H7 (cell line): ENCODE measurements at places on chromosomes 1 and 21.

GRCh38 chr1:2132222-2133038 is 62.1 kb downstream of the FAAP20 start:
- peak; percentile 89 for DNase-seq

DNA sequence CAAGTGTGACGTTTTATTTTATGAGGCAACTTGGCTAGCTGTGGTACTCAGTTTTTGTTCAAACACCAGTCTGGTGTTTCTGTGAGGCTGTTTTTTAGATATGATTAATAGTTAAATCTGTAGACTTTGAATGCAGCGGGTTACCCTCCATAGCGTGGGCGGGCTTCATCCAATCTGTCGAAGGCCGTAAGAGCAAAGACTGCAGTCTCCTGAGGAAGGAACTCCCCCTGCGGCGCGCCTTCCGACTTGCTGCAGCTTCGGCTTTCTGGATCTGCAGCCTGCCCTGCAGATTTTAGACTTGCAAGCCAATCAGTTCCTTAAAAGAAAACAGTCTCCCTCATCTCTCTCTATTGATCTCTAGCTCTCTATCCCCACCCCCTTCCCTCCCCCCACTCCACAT is 4.2 kb upstream of the ZNF496 start:
- peak; percentile 66 for DNase-seq

- DNase-seq, result no peak
These were observed 17.4 kb upstream of the HIVEP3 start for GRCh38 chr1:41936107-41936506.

DNA sequence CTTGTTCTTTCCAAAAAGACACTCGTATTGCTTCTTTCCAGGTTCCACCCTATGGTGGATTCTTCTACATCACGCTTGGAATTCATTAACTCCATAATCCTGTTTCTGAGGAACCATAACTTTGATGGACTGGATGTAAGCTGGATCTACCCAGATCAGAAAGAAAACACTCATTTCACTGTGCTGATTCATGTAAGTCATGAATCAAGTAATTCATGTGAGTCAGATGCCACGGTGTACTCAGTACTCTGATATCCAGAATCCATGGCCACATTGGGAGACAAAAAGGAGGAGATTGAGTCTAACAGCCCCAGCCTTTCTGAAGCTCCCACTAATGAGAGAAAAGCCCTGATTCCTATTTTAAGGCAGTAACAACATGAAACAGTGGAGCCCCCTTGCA is 7.4 kb downstream of the CHI3L2 start:
- DNase-seq, result no peak

DNA sequence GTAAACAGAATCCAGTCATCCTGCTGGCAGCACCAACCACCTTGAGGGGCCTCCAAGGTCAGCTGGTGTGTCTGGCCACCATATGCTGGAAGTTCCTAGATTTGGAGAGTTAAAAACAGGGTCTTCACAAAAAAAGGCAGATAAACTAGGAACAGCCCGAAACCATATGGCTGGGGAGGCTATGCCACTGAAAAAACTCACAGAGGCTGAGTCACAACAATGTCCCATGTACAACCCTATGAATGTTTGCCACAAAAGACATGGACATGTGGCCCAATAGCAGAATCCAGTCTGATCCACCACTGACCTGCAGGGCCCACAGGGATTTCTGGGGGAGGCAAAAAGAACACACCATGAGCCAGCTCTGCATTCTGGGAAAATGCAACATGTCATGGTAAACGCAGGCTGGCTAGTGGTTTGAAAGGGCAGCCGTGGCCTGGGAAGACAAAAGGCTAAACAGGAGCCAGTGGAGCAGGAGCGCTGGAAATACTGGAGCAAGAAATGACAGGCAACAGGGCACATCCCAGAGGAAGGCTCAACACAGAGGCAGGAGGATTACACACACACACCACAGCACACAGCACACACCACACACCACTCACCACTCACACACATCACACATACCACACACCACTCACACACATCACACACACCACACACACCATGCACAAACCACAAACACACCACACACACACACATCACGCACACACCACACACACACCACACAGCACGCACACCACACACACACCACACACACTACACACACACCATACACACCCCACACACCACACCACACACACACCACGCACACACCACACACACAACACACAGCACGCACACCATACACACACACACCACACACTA is 55.4 kb downstream of the HSF2BP start:
- DNase-seq, result no peak

GRCh38 chr1:2585318-2586092 is 1.1 kb upstream of the PRXL2B start:
- peak; percentile 88 for DNase-seq

GRCh38 chr1:118588566-118588965 is 399.6 kb downstream of the TBX15 start:
- DNase-seq, result no peak

GRCh38 chr1:93595266-93595665 is 86.4 kb downstream of the BCAR3 start:
- no peak for DNase-seq

GRCh38 chr1:150613061-150613920 is 16.1 kb downstream of the ENSA start:
- DNase-seq, result no peak

DNA sequence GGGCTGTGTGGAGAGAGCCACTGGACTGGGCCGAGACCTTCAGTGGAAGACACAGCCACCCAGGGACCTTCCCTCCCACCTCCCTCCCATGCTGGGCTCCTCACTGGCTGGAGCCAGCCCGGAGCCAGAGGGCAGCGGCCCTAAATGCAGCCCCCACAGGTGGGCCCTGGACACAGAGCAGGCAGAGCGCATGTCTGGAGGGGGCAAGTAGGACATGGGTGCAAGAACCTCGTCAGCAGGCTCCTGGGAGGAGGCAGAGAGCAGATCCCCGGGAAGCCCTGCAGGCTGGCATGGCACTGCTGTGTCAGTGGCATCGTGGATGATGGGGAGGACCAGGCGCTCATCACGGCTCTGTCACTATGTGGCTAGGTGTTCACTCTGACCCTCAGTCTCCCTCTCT is 45.7 kb downstream of the DMRTB1 start:
- no peak for DNase-seq

GRCh38 chr1:237042892-237043576 is 1.1 kb downstream of the RYR2 start:
- DNase-seq, result peak; percentile 68

DNA sequence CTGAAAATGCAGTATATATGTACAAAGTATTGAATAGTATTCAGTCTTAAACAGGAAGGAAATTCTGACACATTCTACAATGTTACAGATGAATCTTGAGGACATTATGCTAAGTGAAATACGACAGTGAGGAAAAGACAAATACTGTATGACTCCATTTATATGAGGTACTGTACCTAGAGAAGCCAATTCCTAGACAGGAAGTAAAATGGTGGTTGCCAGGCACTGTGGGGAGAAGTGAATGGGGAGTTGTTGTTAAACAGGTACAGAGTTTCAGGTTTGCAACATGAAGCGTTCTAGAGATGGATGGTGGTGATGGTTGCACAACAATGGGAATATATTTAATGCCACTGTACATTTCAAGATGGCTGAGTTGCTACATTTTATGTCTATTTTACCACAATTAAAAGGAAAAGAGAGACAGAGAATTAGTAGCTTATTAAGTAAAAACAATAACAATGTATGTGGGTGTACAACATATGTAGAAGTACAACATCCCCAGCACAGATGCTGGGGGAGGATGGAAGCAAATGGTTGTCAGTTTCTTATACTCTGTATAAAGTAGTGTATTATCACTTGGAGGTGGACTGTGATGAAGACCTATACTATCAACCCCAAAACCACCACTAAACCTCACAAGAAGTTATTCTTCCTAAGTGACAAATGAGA is 3.9 kb upstream of the RAB4A start:
- DNase-seq, result no peak

DNA sequence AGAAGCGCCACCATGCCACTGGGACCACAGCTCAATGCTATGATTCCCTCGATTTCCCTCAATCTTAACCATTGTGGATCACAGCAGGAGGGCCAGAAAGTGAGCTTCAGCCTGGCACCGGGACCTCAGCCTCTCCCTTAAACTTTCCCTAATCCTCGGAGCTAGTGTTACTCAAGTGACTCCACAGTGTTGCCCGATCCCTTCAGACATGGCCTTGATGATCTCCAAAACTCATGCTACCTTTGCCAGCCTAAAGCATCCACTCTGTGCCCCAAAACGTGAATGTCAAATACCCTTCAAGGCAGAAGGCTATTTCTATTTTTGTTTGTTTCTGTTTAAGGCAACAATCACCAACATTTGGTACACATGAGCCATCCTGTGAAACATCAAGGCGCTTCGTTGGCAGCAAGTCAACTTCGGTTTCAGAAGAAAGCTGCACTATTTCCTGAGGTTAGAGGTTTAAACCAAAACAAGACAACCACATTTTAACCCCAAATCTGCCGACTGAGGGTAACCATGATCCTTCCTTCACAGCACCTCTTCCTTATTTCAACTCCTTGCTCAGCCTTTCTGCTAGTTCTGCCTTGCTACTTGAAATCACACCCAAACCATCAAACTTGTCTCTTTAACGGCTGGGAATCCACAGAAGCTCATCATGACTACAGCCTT is 94.4 kb upstream of the KRTAP19-8 start:
- DNase-seq, result no peak

DNA sequence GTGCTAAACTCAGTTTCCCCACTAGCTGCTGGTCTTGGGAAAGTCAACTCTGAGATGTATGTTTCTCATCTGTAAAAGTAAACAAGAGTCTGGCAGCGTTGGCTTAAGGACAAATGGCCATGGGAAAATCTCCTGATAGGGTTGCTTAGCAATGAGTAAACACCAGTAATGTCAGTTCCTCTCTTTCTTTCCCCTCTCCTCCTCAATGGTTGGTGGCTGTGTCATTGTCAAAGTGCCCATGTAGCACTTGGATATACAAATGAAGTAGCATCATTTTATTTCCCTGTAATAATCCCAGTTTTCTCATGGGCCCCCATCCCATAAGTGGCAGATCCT is 2.2 kb upstream of the FYB2 start:
- no peak for DNase-seq

- DNase-seq, result no peak
These were observed 30.4 kb upstream of the COG2 start for GRCh38 chr1:230611878-230612235.

DNA sequence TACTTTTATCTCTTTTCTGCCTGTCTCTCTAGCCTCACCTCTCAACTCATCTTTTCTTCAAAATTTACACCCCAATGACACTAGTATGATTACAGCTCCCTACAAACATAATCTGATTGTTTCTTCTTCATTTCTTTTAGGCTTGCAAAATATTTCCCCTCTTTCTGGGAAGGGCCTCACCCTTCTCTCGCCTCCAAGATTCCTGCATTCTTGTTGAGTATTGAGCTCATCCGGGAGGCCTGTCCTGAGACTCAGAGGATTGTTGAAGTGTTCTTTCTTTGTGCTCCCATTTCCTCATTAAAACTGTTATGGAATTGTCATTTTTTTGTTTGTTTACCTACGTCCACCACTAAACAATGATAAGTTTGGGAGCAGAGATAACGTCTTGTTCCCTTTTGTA is 99.1 kb upstream of the CHRM3 start:
- no peak for DNase-seq

DNA sequence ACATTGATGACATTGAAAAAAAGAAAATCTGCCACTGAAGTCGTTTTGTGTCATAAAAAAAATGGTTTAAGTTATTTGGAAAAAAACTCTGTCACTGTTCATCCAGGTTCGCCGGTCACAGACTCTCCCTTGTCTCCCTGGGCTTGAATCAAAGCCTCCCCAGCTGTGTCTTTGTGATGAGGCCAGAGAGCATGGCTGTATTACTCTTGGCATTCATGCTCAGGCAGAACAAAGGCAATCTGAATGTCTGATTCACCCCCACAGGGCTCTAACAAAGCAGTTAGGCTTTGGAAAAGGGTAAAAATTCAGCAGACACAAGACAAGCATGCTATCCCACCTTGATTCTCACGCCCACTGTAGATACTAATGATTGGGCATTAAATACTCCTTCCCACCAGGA is 304.3 kb upstream of the PLD5 start:
- peak; percentile 36 for DNase-seq

- DNase-seq, result no peak
These were observed at the start of gene RGS18 for GRCh38 chr1:192158181-192158580. TSS of gene RGS18 (plus strand) at chr1:192158462. CDS start at chr1:192158638, 176 bp downstream.

DNA sequence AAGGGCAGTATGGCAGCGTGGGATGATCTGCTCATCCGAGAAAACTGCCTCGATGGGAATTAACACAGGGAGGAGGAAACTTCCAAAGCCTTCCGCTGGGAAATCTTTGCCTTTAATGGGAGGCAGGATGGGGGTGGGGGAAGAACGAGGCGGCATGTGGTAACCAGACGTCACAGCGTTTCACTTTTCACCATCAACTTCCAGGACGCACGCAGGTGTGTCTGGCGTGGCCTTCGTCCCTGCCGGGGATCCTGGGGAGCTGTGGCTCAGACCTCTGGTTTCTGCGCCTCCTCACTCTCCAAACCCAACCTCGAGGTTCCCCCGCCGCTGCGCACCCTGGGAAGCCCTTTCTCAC is 282 bp downstream of the RSPH1 start:
- no peak for DNase-seq

GRCh38 chr1:62689524-62689923 is 1.3 kb upstream of the DOCK7 start:
- no peak for DNase-seq

GRCh38 chr1:186496171-186496851 is 35.4 kb upstream of the PDC start:
- DNase-seq, result no peak

DNA sequence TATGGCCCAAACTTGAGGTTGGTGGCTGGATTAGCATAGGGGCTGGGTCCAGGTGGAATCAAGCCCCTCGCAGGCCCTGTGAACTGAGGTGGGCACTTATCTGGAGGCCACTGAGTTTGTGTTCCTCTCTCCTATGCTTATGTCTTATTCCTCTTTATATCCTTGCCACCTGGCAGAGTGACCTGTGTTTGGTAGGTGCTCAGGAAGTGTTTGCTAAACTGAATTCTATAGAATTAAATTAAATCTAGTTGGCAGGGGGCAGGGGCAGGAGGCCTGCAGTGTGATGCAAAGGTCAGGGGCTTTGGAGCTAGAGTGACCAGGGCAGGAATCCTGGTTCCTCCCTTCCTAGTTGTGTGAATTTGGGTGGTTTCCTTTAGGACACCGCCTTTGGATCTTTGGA is 1.1 kb upstream of the TMEM9 start:
- no peak for DNase-seq

DNA sequence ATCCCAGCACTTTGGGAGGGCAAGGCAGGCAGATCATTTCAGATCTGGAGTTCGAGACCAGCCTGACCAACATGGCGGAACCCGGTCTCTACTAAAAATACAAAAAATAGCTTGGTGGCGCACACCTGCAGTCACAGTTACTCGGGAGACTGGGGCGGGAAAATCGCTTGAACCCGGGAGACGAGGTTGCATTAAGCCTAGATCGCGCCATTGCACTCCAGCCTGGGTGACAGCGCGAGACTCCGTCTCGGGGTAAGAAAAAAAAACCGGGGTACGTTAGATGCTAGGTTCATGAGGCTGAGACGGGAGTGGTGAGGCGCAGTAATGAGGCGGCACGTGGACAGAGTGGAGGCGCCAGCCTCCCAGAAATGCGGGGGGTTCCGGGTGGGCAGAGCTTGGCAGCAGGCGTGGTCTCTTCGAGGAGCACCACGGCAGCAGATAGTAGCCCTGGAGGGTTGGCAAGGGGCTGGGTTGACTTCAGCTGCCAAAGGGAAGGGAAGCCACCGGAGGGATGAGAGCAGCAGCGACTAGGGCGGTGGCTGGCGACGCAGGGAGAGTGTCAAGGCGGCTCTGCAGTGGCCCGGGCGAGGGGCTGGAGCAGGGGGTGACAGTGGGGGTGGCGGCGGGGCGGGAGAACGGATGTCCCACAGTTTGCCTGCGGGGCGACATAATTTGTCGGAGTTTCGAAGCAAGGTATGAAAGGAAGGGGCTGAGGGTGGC is 832 bp downstream of the MRPL20 start:
- DNase-seq, result peak; percentile 67
